ENCODE measurements at places on chromosomes 11 and 22.

DNA sequence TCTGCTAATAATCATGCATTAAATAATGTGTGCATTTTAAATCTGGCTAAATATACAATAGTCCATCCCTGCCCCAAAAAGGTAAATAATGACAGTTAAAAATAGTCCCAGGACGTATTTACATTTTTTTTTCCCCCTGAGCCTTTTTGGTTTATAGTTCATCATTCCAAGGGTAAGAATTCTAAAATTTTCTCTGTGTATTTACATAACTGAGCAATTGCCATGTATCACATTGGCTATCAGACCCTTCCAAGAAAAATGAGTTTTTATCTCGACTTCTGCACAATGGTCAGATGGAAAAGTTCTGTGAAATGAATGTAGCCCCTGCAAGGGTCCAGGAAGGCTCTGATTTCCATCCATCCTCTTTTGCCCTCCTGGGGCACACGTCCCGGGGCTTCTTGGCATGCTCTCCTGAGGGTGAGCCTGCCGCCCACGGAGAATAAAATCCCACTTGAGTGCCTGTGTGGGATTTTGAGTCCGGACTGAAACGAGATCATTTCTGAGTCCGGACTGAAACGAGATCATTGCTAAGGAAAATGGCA, 94.1 kb upstream of the ANO1 start:
- no peak for DNase-seq

DNA sequence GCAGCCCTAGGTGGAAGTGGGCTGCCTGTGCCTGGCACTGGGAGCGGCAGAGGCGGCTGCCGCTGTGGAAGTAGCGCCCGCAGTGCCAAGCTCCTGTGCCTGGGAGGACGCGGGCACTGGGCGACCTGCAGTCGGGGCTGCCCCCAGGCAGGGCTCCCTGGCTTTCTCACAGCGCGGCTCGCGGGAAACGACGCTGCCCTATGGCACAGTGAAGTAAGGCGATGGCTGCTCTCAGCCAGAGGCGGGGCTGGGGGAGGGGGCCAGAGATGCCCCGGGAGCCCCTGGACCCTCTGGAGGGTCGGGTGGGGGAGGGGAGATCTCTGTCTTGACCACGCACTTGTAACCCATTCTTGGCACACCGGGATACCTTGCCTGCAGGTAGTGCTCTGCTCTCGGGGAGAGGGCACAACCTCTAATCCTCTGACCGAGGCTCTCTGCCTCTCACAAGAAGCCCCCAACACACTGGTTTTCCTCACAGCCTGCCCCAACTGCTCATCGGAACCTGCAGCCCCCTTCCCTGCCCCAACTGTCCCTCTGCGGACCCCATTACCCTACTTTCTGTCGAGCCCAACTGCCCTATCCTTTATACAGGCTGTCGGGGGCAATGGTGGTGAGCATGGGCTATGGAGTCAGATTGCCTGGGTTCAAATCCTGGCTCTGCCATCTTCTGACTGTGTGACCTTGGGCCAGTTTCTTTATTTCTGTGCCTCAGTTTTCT, 32.2 kb upstream of the TRIM29 start:
- no peak for DNase-seq

DNA sequence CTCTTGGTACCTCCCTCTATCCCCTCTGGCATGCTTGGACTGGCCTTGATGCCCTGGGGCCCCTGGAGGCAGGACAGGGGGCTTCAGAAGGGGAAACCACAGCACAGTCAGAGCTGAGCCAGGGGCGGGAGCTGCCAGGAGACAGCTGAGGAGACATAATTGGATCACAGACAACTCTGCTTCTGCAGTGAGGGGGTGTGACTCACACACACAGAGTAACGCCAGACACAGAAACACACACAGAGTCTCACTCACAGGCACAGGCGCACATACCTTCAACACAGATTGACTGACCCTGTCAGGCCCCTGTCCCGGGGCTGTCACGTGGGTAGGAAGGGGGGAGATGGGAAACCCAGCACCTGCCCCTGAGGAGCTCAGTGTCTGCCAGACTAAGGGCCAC, 20.6 kb downstream of the STARD10 start:
- DNase-seq = peak; percentile 87

- peak; percentile 99 for DNase-seq
Measured at GRCh38 chr11:12411806-12412727, 34.7 kb downstream of the PARVA start.

DNA sequence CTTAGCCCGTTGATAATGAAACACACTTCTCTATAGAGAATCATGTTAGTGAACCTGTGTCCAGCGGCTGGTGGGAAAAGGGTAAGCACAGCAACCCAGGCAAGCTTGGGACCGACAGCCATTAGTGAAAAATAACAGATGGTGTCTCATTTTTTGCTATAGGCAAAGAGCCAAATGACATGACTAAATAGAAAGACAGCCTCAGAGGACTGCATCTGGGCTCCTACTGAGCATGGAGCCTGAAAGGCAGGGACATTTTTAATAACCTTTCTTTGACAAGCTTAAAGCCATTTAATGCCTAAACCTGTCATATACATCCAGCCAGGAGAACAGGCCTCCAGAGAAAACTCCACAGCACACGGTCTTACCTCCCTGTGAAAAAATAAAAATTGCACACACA, 67.0 kb downstream of the FANCF start:
- peak; percentile 48 for DNase-seq

All from fibroblast of skin of right quadriceps (primary cell).